ENCODE measurements at places on chromosomes 13 and 19.

GRCh38 chr13:45732916-45733315 lies 30.8 kb downstream of the CBY2 start:
- DNase-seq = no peak

- no peak for DNase-seq
Measured at GRCh38 chr13:49246850-49247642, 679 bp upstream of the CDADC1 start.

GRCh38 chr13:76725896-76726295 lies 160.3 kb downstream of the KCTD12 start:
- DNase-seq = no peak

DNA sequence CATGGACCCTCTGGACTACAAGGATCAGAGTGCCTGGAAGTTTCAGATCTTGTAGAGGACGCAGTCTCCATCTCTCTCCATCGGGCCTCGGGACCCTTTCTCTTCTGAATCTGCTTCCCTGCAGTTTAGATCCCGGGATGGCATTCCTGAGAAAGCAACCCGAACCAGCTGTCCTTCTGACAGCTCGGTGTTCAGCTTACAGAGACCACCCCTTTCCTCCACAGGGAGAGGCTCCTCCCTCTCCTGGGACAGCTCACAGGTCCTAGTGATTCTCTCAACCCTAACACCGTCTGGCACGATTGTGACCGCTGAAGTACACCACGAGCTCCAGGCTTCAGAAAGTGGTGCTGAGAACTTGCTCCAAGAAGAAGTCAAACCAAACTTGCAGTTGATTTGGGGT lies 18.2 kb downstream of the CRX start:
- DNase-seq = no peak

DNA sequence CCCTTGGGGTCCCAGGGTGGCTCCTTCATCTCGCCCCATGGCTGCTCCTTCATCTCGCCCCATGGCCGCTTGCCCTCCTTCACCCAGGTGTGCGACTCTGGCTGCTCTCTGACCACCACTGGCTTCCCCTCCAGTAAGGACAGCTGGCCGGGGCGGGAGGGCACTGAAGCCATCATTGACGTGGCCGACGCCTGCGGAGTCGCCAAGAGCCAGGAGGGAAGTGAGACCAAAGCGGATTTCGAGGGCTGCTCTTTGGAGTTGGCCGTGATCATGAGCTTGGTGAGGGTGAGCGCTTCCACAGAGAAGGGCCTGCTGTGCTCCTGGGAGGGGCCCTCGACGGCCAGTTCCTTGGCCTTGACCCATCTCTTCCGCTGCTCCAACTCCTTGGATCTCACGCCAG lies 4.0 kb upstream of the COX6B2 start:
- DNase-seq = no peak

GRCh38 chr19:39398297-39398864 lies 7.2 kb downstream of the MED29 start:
- DNase-seq = peak; percentile 75

DNA sequence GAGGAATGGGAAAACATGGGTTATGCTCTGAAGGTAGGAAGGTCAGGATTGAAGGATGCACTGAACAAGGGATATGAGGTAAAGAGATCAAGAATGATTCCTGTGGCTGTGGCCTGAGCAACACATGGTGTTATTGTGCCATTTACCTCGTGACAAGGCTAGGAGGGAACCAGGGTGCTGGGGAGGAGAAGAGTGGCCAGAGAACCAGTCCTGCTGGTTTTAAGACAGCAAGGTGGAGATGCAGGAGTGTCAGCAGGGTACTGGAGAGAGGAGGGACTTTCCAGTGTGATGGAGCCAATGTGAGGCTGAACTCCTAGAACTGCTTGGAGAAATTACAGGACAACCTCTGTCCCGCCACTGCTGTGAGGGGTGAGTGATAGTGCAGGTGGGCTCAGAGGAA lies 282.4 kb downstream of the MYO16 start:
- DNase-seq = no peak

DNA sequence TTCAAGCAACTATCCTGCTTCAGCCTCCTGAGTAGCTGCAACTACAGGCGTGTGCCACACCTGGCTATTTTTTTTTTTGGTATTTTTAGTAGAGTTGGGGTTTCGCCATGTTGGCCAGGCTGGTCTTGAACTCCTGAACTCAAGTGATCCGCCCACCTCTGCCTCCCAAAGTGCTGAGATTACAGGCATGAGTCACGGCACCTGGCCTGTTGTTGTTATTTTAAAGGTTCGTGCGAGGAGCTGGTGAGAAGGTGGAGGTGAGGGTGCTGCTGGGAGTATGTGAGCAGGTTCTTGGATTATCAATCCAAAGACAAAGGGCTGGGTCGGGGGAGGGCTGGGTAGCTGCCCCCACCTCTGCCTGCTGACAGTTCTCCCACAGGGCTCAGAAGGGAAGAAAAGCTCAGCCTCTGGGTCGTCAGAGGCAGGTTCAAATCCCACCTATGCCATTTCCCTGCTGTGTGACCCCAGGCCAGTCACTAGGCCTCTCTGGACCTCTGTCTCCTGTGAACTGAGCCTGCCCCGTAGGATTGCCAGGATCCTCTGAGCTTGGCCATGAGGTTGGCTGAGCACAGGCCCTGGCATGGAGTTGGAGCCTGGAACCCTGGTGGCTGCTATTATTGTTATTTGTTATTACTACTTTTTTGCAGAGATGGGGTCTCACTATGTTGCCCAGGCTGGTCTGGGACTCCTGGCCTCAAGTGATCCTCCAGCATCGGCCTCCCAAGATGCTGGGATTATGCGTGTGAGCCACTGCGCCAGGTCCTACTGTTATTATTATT lies 1.5 kb downstream of the CKM start:
- no peak for DNase-seq

- DNase-seq = no peak
Measured at GRCh38 chr13:78816592-78816991, 157.6 kb upstream of the OBI1 start.

DNA sequence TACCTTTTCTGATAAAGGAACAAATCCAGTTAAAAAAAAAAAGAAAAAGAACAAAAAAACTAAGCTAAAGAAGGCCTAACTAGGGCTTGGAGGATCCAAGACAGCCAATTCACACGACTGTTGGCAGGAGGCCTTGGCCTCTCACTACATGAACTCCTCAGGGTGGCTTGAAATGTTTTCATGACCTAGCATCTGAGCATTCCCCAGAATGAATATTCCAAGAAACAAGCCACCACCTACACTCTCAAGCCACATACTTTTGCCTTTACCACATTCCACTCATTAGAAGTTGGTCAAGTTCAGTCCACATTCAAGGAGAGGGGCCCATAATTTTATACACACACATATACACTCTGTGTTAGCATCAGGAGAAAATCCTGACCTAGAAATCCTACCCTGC lies 97.6 kb upstream of the SIAH3 start:
- no peak for DNase-seq

GRCh38 chr13:111534751-111535522 lies 214.5 kb downstream of the TEX29 start:
- no peak for DNase-seq

- no peak for DNase-seq
Measured at GRCh38 chr19:35717665-35718344, at the start of gene KMT2B. KMT2B (plus strand) TSS chr19:35718003; CDS start chr19:35718019, 16 bp downstream.

DNA sequence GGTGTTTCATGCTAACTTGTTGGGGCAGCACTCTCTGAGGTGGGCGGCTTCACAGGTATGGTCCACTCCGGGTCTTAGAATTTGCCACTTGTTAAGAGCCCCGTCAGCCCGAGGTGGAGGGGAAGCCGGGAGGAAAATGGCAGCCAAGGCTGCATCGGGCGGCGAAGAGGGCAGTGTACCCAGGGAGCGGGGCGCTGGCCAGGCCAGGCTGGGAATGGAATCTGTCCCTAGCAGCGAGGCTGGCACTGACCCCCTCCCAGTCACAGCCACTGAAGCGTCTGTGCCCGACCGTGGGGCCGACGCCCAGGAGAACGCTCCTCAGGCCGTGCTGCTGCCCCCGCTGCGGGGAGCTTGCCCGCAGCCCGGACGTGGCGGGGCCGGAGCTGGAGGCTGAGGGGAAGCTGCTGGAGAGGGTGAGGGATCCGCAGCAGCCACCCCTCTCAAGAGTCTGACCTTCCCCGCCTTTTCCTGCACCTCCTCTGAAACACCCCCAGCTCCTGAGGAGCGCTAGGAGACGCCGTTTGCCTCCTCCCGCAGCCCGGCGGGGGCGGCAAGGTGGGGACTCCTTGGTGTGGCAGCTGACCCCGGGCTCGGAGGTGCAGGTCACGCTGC lies 313.8 kb upstream of the SPRY2 start:
- no peak for DNase-seq

DNA sequence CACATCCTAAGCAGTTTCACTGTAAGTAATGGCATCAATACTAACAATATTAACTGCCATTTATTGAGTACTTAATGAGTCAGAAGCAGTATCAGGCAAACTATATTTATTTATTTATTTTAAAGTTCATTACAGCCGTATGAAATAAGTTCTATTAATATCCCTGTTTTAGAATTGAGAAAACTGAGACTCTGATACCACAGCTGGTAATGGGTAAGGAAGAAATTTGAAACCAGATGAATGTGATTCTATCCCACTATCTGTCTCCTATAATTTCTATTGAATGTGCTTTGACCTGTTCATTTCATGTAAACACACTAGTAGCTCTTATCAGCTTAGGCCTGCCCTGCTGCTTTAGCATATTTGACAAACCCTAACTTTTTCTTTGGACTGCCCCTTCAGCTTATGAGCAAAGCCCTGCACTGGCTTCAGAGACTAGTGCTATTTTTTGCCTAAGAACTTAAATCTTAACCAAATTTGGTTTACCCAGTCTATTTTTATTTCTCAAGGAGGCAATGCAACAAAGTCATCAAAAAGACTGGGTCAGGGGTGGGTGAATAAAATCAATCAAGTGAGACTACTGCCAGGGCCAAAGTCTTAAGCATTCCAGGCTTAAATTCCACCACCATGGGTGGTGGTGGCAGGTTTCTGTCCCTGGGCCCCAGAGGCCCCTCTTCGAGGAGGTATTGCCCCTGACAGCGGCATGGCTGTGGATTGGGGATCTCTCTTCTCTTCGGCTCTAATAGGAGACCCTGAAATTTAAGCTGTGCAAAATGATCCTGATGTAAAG lies 143.4 kb downstream of the DLEU7 start:
- no peak for DNase-seq

DNA sequence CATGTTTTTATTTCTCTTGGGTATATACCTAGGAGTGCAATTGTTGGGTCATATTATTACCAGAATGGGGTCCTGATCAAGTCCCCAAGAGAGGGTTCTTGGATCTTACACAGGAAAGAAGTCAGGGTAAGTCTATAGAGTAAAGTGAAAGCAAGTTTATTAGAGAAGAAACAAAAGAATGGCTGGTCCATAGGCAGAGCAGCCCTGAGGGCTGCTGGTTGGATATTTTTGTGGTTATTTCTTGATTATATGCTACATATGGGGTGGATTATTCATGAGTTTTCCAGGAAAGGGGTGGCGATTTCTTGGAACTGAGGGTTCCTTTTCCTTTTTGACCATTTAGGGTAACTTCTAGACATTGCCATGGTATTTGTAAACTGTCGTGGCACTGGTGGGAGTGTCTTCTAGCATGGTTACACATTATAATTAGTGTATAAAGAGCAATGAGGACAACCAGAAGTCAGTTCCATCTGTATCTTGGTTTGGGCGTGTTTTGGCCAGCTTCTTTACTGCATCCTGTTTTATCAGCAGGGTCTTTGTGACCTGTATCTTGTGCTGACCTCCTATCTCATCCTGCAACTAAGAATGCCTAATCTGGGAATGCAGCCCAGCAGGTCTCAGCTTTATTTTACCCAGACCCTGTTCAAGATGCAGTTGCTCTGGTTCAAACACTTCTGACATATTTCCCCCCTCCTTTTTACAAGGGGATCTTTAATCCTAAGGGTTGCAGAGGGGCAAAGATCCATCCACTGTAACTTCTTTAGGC lies 41.1 kb downstream of the CEACAM1 start:
- no peak for DNase-seq

DNA sequence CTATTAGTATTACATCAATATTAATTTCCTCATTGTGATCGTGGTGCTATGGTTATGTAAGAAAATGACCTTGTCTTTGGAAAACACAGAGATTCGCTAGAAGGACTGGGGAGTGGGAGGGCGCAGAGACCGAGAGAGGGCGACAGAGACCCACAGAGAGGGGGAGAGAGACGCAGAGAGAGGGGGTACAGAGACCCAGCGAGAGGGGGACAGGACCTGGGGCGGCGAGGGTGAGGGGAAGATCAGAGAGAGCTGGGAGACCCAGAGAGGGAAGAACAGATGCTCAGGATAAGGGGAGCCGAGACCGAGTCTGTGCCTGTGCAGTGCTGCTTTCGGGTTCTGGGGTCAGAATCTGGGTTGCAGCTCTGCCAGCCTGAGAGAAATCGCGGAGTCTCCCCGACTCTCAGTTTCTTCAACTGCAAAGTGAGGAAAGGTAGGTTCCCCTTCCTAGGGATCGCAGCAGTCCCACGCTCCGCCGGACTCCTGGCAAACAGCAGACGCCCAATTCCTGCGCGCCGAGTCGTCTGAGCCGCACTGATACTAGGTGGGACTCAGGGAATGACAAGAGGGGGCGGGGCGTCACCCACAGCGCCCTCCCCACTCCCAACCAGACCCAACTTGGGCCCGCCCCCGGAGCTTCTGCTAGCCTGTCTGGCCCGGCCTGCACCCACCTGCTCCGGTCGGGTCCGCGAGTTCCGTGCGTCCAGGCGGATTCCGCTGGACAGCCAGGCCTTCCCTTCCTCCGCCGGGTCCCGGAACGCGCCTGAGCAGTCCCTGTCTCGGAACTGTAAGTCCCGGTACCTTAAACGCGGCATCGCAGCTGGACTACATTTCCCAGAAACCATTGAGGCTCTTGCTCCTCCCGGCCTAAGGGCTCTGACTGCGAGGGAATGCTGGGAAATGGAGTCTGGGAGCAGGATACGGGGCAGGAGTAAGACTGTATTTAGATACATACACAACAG lies 15.3 kb downstream of the IZUMO2 start:
- DNase-seq = peak; percentile 61

- DNase-seq = peak; percentile 90
Measured at GRCh38 chr19:56538254-56538760, 441 bp upstream of the ZFP28 start.

GRCh38 chr13:45768656-45769479 lies 66.7 kb downstream of the CBY2 start:
- DNase-seq = no peak

DNA sequence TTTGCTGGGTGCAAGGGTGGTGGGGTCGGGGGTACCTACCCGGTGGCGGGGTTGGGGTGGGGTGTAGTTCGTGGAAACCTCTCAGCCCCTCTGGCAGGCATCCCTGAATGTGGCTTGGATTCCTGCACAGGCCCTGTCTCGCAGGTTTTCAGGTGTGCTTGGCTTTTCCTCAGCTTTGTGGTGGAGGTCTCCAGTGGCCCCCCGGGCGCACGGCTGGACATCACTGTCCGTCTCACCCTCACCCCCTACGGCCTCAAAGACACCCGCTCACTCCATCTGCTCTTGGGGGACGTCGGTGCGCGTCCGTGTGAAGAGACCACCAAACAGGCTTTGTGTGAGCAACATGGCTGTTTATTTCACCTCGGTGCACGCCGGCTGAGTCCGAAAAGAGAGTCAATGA lies 44.3 kb downstream of the ZNF146 start:
- DNase-seq = no peak

DNA sequence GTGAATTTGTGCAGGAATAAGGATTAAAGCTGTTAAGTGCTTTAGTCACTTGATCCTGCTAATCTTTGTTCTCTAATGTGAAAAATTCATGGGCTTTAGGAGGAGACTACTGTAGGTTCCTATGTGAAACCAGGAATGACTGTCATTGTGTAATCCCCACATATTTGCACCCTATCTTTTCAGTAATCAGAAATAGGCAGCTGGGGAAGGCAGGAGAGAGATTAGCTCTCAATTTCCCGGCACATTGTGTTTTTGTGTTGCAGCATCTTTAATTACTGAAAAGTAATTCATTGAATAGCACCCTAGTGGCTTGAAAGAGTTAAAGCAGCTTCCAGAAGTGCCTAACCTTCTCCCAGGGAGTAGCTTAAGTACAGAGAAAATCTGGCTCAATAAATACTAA lies 282.9 kb downstream of the OLFM4 start:
- DNase-seq = no peak
